ENCODE measurements at places on chromosomes 5 and 9.
A peak's percentile ranks its signal among the peaks of the same experiment; 100 is the strongest.

DNA sequence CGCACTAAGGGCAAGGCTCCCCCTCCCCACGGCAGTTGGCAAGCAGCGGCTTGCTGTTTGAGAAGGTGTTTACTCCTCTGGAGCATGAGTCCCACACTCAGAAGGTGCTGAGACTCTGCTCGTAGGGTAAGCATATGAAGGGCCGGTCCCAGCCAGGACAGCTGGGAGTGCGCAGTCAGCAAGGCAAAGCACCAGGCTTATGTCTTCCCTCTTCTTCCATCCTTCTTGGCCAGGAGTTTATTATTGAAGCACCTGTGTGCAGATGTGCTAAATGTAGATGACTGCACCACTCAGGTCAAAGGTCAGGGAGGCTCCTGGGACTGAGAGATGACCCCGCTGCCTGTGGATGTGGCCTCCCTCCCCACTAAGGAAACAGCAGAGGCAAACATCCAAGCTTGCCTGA, 27.0 kb upstream of the CDKN2AIPNL start:
- DNase-seq = no peak

- DNase-seq = peak; percentile 81
Measured at GRCh38 chr5:111278858-111279504, 54.8 kb downstream of the CAMK4 start.

DNA sequence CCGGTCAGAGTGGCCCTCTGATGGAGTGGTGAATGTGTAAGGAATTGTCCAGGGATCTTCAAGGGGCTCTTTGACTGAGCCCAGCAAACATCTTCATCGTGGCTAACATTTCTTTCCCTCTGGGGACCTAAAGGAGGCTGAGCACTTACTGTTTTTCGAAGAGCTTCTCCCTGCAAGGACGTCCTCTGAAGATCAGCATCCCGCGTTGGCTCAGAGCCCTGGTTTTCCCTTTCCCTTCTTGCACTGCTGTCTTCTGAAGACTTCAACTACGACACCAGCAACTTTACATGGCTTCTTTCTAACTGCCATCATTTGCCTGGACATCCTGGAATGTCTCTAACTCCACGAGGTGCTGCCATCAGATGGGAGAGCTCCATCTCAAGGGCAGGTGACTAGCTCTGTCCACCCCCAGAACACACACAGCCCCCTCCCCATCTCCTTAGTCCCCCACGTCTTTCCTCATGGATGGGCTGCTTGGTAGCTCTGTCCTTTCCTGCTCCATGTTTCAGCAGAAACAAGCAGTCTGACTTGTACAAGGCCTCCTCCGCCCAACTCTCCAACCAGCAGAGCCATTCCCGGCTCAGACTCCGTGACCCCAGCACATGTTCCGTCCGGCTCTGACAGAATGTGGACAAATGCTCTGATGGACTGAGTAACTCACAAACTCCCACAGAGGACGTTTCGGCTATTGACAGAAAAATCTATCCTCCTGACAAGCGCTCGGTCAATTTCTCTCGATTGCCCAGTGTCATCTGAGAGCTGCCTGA, 17.1 kb downstream of the SHB start:
- DNase-seq = no peak

DNA sequence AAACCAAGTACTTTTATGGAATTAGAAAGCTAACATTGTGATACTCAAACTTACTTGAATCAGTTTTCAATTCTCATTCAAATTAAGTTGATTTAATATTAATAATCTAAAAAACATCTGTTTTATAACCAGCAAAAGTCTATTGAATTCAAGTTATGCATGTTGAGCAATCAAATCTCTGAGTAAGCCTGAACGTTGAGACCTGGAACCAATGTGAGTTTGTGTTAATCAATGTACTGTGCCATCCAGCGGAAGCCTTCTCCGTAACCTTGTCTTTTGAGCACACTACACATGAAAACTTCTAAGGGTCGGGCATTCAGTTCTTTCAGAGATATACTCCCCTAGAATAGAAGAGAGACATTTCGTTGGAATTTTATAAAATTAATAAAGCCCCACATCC, 25.9 kb downstream of the SAR1B start:
- DNase-seq = no peak

- no peak for DNase-seq
Measured at GRCh38 chr5:135713161-135713915, 121.1 kb upstream of the SLC25A48 start.

DNA sequence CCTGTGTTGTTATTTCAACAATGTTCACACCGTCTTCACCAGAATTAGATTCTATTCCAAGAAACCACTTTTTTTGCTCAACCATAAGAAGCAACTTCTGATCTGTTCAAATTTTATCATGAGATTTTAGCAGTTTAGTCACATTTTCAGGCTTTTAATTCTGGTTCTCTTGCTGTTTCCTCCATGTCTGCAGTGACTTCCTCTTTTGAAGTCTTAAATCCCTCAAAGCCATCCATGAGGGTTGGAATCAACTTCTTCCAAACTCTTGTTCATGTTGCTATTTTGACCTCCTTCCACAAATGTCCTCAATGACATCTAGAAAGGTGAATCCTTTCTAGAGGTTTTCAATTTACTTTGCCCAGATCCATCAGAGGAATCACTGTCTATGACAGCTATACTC, 25.7 kb upstream of the ENTREP1 start:
- DNase-seq = no peak

DNA sequence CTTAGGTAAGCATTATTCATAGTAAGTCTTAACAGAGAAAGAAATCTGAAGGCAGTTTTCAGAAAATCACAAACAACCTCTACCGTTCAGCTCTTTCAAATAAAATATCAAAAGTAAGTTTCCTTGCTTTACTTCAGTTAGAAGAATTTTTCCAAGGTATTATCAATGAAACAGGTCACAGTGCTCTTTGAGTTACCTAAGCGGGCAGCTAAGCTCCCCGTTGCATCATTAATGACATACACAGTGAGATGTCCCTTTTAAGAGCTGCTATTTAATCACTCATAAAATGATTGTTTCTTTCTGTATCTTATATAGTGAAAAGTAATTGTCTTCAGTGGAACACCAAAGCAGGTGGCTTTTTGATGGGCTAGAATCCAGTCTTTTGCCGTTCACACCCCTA, 86.2 kb upstream of the PIK3R1 start:
- DNase-seq = no peak

- DNase-seq = no peak
Measured at GRCh38 chr9:100401042-100401441, 25.9 kb upstream of the MSANTD3 start.

- DNase-seq = no peak
Measured at GRCh38 chr5:158534203-158534602, 565.5 kb downstream of the EBF1 start.

DNA sequence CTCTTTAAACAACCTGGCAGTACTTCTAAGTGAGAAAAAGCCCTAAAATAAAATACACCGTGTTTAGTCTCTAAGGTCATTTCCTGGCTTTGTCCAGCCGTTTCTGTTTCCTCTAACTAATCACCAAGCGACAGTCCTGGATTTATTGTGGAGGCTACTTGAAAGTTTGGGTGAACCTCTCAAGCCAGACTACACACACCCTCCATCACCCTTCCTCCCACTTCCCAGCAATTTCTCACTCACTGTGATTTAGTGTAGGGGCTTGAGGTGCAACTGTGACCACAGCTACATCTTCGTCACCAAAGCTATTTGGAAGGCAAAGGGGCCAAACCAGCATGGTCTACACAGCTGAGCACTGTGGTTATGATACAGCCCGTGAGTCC, 240.0 kb upstream of the SLC24A2 start:
- DNase-seq = no peak

DNA sequence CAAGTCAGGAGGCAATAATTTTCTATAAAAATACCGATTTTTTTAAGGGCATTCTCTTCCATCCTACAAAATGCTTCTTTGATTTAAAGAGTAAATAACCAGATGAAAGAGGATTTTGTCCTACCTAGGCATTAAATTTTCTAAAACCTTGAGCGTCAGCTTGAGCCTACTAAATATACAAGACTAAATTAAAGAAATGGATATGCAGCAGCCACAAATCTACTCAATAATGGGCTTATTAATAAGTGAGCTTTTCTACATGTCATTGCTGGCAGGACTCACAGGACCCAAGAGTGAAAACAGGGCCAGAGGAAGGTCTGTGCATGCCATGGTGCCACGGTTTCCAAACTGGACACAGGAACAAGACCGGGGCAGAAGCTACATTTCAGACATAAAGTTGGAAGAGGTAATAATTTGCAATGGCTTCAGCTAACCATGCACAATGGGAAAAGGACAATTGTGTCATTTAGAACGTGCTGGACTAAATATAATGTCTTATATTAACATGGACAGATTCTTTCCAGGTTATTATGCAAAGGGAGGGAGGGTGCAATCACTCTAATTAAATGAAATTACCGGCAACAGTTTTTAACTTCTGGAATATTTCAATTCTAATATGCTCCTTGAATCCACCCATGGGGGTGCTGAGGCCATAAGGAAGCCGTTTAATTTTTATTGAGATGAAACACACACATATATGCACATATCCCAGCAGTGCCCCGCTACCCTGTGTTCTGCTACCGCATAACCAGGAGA, 5.2 kb downstream of the WHRN start:
- DNase-seq = no peak

DNA sequence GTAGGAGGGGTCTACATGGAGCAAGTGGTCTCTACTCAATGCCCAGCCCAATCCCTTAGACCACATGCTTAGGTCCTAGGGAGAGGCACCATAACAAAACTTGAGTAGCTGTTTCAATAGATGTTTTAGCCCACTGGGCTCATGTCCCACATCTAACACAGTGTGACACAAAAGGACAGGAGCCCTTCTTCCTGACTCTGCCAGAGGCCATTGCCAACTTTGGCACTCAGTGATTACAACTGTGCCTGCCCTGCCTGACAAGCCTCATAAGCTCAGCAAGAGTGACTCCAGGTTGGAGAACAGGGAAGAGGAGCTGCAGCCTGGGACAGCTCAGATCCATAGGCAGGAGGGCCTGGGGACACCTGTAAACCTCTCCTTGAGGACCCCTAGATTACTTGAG, 230.8 kb downstream of the ENC1 start:
- DNase-seq = no peak

GRCh38 chr5:134530301-134531077, 5.0 kb downstream of the JADE2 start:
- no peak for DNase-seq

DNA sequence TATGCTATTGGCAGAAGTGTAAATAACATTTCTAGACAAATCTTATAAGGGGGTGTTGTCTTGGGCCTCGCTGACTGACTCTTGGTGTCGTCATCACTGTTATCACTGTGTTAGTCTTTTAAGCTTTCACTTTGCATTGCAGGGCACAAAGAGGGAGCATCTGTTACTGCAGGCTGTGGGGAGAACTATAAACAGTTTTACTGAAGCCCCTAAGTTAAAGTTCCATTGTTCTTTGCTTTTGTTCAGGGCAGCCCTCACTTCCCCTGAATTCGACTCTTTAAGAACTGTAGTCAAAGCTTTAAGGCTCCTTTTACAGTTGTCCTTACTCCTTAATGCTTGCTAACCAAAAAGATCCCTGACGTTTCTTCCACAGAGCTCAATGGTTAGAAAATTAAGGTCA, 605.0 kb downstream of the RAB3C start:
- DNase-seq = no peak

DNA sequence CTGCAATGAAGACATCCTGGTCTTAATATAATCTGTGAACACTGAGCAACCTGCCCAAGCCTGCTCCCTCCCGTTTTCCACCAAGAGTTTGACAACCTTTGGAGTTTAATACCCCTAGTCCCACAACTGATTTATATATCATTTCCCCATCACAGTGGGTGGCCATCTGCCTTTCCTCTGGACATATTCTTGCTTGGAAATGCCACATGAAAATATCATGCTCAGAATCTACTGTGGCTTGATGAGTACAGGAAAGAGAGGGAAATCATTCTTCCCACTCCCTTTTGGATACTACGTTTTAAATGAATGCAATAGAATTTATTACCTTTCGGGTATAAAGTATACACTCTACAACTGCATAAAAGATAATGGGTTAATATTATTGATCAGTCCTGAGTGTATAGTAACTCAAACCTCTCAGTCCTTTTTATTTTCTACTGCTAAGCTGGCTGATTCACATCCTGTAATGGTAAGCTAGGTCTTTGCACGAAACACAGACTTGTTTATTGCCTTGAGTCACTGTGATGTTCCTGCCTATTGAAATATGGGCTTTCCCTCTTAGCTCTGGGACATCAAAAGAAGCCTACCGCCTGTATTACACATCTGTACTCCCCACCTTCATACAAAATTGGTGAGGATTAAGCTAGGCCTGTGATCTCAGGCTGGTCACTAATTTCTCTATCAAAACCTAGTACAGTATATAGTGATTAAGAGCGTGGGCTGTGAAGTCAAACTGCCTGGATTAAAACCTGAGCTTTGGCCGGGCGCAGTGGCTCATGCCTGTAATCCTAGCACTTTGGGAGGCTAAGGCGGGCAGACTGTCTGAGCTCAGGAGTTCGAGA, 67.6 kb upstream of the NR5A1 start:
- DNase-seq = no peak

All from stimulated activated CD8-positive, alpha-beta memory T cell treated with anti-CD3 and anti-CD28 coated beads, Interleukin-12 subunit alpha, Interleukin-12 subunit beta, amount 100 ng/mL, for 1 hour (primary cell).